ENCODE measurements at places on chromosomes 2 and 18.

DNA sequence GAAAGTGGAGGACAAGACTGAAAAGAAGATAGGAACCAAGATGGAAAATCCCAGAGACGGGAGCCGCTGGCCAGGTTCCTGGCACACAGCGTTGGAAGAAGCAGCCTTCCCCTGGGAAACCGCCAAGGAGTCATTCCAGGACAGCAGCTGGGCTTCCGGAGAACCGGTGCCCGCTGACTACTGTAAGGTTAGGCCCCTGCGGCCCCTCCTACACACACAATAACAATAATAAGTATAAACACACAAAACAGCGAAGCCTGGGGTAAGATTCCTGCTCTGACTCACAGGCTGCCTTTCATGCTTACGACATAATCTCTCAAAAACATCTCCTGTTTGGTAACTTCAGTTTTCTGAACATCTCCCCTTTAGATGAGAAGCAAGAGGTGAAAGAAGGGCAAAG lies 28.1 kb upstream of the MYCN start:
- no peak for DNase-seq

DNA sequence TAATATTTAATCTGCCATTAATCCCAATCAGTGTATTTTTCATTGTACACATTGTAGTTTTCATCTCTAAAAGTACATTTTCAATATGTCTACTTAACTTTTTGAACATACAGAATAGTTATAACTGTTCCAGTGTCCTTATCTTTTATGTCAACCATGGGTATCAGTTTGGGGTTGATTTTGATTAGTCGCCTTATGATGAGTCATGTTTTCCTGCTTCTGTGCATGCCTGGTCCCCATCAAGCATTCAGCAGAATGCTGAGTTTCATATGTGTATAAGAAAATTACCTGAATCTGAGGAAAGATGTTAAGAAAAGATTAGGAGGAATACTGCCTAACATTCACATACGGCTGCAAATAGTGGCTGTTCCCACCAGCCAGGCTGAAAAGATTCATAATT lies 17.7 kb downstream of the SPDYA start:
- DNase-seq: no peak

DNA sequence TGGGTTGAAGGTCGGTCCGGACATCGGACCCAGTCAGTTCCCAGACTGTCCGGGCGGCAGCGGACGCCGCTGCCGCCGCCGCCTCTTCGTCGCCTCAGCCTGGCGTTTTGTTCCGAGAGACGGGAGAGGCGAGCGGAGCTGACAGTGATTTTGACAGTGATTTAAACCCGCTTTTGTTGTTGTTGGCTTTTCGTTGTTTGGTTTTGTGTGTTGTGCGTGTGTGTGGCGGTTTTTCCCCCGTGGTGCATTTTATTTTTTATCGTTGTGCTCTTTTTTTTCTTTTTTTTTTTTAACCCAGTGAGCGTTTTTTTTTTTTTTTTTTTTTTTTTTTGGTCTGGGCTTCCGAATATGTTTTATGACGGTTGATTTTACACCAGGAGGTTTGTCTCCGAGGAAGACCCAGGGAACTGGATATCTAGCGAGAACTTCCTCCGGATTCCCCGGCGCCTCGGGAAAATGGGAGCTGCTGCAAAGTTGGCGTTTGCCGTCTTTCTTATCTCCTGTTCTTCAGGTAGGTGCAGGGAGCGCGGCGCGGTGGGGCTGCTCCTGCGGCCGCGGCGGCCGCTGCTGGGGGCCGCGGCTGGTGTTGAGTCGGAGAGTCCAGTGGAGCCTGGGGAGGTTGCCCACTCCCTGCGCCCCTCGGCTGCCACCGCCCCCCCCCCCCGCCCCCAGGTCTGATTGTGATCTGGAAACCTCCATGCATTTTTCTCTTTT lies at the start of gene ACVR2A:
Gene ACVR2A, plus strand, starts transcription at position 333 of the 714 bp plus-strand sequence. Its CDS starts 124 bp downstream, at position 457.
- DNase-seq: no peak

- DNase-seq: no peak
Measured at GRCh38 chr2:238383135-238383534, 43.6 kb upstream of the ASB1 start.

GRCh38 chr2:128557831-128558241 lies 239.2 kb upstream of the HS6ST1 start:
- no peak for DNase-seq

GRCh38 chr18:46250084-46250811 lies 146.1 kb downstream of the HAUS1 start:
- no peak for DNase-seq

- no peak for DNase-seq
Measured at GRCh38 chr2:223952280-223952968, 4.8 kb upstream of the MRPL44 start.

- DNase-seq: no peak
Measured at GRCh38 chr2:226970362-226970761, 134.5 kb downstream of the RHBDD1 start.

DNA sequence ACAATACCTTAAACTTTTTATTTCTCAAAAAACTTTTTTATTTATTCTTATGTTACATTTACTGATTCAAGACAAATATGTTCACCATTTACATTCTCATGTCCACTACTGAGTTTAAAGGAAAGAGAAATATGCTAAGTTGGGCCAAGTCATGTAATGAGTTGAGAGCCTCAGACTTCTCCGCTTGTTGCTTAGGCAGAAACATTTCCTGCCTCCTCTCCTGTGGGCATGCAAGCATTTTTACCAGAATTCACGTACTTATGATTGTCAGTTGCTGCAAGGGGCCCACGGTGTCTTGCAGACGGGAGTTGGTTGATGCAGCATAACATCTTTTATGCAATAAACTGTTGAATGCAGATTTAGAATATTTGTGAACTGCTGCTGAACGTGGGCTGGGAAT lies 51.8 kb downstream of the MYO1B start:
- no peak for DNase-seq

DNA sequence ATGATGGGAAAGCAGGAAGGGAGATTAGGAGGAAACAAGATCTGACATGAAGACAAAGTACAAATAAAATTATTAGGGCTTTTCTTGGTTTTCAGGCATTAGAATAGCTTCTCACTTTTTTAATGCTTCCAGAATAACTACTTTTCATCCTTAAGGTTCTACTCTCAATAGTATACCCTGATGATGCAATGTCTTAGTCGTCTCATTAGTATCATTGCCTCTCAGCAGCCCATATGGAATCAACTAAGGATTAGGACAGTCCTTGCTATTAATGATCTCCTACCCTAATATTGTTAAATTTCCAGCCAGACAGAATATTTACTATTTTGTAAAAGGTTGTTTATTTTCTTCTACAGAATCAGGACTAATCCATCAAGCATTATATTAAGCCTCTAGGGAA lies 55.9 kb downstream of the RELCH start:
- DNase-seq: no peak

DNA sequence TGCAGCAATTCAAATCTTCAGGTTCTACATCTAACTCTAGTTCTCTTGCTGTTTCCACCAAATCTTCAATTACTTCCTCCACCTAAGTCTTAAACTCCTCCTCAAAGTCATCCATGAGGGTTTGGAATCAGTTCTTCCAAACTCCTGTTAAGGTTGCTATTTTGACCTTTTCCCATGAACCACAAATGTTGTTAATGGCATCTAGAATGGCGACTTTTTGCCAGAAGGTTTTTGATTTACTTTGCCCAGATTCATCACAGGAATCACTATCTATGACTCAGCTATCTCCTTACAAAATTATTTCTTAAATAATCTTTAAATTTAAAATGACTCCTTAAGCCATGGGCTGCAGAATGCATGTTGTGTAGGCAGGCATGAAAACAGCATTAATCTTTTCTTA lies 368.9 kb upstream of the TNP1 start:
- no peak for DNase-seq

DNA sequence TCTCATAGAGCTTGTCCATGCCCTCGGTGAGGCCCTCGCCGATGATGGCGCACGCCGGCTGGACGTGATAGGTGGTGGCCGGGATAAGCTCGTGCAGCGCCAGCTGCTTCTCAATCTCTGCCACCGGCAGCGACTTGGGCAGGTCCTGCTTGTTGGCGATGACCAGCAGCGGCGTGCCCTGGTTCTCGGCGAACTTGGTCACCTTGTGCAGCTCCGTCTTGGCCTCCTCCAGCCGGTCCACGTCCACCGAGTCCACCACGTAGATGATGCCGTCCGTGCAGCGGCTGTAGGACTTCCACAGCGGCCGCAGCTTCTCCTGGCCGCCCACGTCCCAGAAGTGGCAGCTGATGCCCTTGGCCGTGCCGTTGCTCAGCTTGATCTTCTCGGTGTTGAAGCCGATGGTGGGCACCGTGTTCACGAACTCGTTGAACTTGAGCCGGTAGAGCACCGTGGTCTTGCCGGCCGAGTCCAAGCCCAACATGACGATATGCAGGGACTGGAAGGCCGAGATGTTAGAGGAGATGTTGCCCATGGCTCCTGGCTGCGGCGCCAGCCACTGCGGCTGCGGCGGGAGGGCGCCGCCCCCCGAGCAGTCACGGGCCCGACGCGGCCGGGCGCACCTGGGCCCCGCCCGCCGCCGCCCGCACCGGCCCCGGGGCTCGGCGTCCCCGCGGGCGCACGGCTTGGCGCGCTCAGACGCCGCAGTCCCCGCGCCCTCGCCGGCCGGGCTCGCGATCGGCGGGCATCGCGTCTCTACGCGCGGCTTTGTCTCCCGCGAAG lies 636 bp downstream of the ARL4C start:
- no peak for DNase-seq

GRCh38 chr18:55589625-55590291 lies 1.8 kb upstream of the TCF4 start:
- peak; percentile 99 for DNase-seq

DNA sequence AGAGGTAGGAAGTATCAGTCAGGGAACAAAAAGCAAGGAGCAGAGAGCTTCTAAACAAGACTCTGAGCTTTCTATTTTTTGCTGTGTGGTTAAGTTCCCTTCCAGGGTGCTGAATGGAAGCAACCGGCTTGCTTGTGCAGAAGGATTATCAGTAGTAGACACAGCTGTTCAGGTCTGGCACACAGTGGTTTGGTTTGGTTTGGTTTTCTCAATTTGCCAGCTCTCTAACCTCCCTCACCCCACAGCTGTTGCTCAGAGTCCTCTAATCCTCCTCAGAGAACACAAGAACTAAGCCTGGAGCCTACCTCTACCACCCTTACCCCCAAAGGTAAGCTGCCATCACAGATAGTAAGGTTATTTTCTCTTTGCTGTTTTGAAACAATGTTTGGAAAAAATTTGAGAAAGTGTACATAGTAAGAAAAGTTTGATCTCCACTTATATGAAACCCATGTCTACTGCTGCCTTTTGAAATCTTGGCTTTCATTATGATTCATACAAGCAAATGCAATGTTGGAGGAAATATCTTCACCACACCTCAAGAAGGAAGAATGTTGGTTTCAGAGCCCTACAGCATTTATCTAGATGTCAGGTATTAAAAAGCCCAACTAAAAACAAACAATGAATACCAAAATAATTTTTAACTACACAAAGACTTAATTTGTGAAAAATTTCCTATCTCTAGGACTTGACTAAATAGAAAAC lies 255.3 kb downstream of the NR4A2 start:
- no peak for DNase-seq

- no peak for DNase-seq
Measured at GRCh38 chr2:105238664-105239240, 2.8 kb upstream of the GPR45 start.

GRCh38 chr2:62089658-62090057 lies 106.3 kb upstream of the B3GNT2 start:
- DNase-seq: no peak

DNA sequence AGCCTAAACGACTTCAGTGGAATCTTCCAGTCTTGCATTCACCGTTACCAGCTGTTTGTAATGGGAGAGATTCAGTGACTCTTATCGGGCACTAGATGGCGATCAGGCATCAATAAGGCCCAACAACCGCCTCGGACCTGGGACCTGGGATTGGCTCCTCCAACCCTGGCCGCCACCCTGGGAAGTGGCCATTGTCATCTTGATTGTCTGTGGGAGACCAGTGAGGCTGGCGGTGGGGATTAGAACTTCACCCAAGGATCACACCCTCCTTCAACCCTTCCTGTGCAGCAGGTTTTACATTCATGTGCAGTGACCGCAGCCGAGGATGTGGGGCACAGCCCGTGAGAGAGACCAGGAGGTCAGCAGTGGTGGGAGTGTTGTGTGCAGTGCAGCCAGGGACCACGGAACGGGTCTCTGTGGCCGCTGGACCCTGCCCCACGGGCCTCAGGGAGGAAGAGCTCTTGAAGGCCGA lies 85.3 kb downstream of the SPP2 start:
- peak; percentile 86 for DNase-seq

DNA sequence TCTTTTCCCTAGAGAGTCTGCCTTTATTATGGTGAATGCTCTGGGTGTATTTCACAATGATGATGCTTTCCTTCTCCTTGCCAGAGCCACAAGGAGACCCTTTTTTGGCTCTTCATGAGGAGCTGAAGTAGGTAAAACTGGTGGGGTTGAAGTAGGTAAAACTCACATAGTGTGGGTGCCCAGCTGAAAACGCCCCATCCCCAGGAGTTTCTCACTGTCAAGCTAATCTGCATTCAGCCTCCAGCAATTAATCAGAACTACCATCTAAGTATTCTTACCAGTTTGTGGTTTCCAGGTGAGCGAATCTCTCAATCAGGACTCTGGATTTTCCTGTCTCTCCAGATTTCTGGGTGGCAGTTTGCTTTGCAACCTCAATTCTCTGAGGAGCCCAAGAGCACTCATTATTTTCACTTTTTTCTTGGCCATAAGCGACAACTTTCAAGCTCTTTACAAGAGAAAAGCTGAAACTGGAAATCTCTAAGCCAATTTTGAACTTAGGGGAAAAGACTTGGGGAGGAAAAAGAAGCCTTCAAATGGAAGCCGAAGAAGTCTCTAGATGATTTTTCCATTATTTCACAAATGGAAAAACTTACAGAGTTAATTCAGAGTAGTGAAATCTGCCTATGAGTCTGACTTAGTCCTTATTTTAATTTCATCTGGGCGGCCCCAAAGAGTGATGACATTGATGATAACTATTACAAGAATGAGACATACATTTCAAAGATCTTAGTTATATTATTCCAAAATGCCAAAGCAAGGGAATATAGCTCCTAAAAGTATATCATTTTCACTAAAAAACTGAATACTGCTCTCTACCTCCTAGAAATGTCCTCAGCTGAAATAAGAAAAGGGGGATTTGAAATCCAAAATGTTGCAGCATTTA lies 121.4 kb upstream of the MAP3K20 start:
- no peak for DNase-seq

GRCh38 chr2:44916291-44916690 lies 25.2 kb upstream of the SIX3 start:
- DNase-seq: no peak

GRCh38 chr18:34729264-34729663 lies 19.2 kb downstream of the DTNA start:
- DNase-seq: no peak

GRCh38 chr2:8595428-8595805 lies 86.4 kb upstream of the ID2 start:
- DNase-seq: peak; percentile 80

GRCh38 chr2:226466589-226466988 lies 333.0 kb downstream of the IRS1 start:
- no peak for DNase-seq

GRCh38 chr2:241156971-241157441 lies 6.7 kb downstream of the PPP1R7 start:
- peak; percentile 43 for DNase-seq
